ENCODE measurements at places on chromosomes 12 and 14.
A peak's percentile ranks its signal among the peaks of the same experiment; 100 is the strongest.

DNA sequence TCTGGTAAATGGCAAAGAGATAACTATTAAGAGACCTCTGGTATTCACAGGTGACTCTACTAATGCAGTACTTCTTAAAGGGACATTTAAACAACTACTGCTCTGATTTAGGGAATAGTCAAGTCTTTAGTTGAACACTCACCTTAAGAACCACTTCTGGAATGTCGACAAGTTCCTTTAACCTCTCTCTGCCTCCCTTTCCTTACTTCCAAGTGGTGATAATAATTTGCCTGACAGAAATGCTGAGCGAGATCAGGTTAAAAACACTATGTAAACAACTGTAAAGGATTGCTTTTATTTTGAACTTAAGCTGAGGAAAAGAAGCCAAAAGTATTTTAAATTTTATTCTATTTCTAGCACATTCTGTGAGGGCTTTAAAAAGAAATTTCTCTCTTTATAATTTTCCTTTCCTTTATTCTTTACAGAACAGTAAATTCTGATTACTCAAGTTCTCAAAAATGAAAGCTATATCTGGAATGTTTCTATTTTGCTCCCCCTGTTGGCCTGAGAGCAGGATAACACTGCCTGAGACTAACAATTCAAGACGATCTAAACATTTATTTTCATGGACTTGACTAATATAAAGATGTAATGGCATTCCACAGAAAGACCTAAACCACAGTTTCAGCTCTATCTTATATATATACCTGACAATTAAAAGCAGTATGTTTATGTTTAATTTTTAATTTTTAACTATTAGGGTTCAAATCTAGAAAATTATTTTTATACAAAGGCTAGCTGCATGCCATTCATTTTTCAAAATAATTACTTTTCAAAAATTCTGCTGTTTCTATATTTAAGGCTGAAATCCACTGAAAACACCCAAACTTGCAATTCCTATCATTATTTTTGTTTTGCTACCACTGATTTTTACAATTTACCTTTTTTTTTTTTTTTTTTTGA lies 29.2 kb downstream of the ZCCHC8 start:
- DNase-seq: peak; percentile 63

DNA sequence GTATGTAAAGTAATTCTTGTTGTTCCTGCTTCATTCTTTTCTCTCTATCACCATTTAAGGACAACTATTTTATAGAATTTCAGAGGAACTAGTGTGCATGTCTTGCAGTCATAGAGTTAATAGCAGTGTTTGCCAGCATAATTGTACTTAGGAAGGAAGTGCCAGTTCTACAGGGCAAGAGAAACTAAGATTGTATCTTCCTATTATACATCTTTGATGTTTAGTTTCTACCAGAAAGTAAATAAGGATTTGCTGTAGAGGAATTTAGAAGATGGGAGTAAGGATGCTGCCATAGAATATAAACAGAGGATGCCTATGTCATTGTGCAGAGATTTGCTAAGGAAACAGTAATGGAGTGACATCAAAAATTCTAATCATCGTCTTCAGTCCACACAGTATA lies 270.9 kb upstream of the NPAS3 start:
- DNase-seq: no peak

DNA sequence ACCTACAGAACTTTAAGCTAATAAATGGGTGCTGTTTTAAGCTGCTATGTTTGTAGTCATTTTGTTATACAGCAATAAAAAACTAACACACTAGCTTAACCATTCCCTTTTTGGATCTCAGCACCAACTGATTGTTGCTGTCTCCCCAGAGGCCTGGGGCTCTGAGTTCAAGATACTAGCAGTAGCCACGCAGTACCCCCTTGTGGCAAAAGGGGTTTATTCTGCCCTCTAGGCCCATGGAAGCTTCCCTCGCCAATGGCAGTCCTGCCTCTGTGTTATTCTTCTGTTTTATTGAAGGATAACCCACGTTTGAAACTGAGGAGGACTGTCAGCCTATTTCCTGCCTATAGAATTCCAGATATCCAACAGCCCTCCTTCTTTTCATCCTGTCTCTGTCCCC lies 455.3 kb upstream of the ATP2B1 start:
- peak; percentile 13 for DNase-seq

DNA sequence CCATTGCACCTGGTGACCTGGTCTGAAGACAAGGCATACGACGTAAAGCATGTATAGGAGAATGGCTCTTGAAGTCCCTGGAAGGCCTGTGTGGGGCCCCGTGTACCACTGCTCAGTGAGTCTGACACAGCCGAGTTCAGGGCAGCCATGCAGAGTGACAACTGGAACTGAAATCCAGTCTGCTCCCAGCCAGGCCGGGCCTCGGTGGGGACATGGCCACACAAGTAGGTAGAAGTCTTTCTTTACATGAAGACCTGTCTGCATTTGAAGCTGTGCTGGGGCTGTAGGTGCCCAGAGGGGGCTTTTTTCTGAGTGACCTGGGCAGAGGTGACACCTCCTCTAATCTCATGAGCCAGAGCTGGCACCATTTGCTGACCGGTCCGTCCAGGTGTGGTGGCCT lies 35.7 kb downstream of the ADGRD1 start:
- DNase-seq: no peak

GRCh38 chr14:98028162-98028561 lies 1231.0 kb downstream of the VRK1 start:
- no peak for DNase-seq

GRCh38 chr12:82835217-82835616 lies 148.5 kb downstream of the TMTC2 start:
- DNase-seq: no peak

DNA sequence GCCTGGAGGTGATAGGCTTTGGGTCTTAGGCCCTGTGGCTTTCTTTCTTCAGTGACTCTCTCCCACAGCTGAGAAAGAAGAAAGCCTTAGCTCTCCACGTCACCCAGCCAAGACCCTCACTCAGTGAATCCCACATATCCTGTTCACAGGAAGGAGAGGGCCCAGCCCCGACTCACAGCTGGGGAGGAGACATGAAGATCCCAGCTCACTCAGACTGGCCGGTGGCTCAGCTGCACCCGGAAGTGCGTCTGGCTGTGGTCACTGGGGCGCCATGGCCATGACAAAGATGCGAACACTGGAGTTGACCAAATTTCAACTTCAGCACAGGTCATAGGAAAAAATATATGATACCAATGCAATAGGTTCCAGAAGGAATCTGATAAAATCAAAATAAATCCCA lies 14.2 kb downstream of the DLK1 start:
- no peak for DNase-seq

- no peak for DNase-seq
Observed at GRCh38 chr14:37470251-37470650, 124.8 kb downstream of the FOXA1 start.

GRCh38 chr14:65470404-65470880 lies 57.9 kb downstream of the FUT8 start:
- DNase-seq: peak; percentile 26

DNA sequence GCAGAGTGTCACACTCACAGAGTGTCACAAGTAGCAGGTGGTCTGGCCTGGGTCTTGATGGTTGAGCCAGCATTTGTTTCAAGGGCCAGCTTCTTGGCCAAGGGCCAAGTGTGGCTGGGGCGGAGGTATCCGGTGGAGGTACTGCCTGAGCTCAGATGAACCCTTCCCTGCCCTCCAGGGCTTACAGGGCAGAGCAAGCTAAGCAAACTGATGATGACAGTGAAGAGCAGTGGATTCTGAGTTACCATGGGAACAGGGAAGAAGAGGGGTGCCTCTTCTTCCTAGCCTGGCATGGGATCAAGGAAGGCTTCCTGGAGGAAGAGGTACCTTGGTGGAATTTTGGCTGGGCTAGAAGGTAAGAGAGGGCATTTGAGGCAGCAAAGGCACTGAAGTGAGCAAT lies 35.7 kb downstream of the MVK start:
- DNase-seq: no peak

GRCh38 chr12:102215992-102216691 lies 18.5 kb upstream of the PMCH start:
- DNase-seq: no peak

DNA sequence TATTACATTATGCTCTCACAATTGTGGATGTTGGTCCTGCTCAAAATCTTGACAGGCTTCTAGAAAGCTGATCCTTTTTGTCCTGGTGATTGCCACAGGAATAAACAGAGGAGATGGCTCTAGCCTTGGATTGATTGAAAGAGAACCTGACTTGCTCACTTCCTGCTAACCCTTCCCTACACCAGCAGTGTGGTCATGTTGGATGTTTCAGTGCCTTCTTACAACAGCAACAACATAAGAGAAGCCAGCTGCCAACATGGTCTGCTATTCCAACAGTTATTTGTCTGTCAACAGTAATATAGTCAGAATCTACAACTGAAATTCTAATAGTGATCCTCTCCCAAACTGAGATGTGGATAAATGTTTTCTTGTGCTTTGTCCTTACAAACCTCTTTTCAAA lies 311.6 kb upstream of the DIO2 start:
- DNase-seq: no peak

DNA sequence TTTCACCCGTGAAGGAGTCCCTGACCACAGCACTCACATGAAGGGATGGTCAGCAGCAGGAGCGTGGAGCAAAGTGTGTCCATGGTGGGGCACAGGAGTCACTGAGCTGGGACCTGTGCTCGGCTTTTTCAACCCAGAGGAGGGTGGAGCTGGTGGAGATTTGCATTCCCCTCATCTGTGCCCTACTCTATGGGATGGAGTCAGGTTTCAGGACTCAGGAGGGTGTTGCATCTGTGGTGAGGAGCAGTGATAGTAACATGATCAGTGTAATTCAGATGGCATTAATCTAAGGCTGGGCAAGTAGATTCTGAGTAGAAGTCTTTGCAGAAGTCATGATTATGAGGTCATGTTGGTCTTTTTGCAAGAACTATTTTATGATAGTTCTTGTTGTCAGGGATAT lies 511.9 kb downstream of the TMEM121 start:
- no peak for DNase-seq

- no peak for DNase-seq
Observed at GRCh38 chr12:31217356-31218130, 108.4 kb downstream of the SINHCAF start.

- DNase-seq: no peak
Observed at GRCh38 chr14:81093651-81094050, 127.1 kb downstream of the GTF2A1 start.

GRCh38 chr12:2345902-2346301 lies 293.1 kb downstream of the CACNA1C start:
- DNase-seq: no peak

DNA sequence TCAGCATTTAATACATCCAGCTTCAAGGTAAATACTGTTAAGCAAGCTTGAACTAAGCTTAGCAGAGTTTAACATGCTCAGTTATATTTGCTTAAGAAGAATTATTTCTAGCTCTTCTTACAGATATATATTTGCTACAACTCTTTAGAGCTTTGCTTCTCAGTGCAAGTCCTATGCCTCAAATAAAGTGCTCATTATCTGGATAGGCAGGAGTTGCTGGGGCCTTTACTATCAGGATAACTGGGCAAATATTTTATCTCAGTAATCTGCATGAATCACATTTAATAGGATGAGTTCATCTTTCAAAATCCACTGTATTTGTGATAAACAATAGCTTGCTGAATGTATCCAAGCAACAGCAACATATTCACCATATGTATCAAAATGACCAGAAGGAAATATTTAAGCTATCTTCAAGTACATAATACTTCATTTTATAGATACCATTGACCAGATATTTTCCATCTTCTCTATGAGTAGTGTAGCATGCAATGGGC lies 187.6 kb downstream of the NOVA1 start:
- no peak for DNase-seq

- peak; percentile 71 for DNase-seq
Observed at GRCh38 chr14:96497087-96497486, 5.1 kb upstream of the PAPOLA start.

DNA sequence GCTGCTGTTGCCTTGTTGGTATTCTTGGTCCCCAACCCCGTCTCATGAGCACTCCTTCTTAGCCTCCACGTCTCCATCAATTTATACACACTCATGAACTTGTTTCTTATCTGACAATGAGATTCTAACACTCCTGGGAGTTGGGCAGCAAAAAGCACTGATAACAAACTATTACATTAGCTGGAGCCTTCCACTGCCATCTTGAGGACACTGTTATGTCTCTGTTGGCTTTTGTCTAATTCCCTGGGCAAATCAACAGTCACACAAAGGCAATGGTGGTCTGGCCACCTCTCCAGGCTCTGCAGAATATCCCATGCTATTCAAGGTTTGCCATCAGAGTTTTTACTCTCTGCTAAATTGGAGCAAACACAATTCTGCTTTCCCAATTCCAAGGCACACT lies 117.8 kb upstream of the COCH start:
- no peak for DNase-seq

- peak; percentile 93 for DNase-seq
Observed at GRCh38 chr14:70886421-70887206, 20.6 kb upstream of the PCNX1 start.

- no peak for DNase-seq
Observed at GRCh38 chr14:105063056-105063455, 2.2 kb downstream of the GPR132 start.

GRCh38 chr12:91954326-91954725 lies 191.3 kb downstream of the BTG1 start:
- no peak for DNase-seq

DNA sequence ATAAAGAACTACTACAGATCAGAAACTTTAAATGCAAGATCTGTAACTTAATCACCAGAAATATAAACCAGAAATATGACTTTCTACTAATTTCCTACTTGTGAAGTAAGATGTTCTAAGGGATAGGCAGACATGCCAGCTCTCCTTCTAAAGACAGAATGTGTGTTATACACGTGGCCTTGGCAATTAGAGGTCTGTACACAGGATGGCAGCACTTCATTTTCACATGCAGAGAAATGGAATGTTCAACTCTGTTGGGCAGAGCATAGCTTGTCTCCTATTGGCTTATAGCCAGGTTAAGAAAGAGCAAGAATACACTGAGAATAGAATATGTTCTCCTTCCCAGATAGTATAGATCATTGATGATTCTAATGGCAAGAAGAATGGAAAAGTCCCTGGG lies 403.8 kb downstream of the DAD1 start:
- DNase-seq: no peak

- DNase-seq: no peak
Observed at GRCh38 chr14:68634332-68634731, 158.5 kb downstream of the ZFP36L1 start.

DNA sequence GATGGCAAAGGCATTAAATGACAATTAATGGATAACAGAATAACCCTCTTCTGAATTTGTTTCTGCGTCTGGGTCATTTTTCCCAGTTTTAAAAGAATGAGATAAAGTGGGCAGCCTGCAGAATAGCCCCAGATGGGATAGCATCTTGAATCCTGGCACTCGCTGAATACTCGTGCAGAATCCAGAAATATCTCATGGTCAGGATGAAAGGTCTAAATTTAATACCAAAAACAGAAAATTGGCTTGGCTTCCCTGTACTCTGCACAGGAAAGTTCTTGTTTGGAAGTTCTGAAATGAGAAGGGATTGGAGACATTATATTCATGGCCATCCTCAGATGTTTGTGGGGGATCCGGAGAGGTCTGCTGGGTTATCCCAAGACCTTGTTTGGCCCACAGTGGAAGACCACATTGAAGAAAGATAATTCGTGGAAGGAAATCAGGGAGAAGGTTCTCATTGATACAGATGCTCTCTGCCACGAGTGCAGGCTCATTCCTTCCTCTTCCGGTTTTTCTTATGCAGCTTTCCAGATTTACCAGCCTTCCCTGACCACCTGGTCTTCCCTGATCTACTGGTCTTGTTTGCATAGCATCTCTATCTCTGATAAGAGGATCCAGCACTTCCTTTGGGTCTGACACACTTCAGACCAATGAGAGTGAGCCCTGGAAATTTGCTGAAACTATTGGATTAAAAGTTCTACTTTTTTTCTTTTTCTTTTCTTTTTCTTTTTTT lies 6.0 kb upstream of the IFT81 start:
- no peak for DNase-seq

GRCh38 chr14:33556382-33557121 lies 394.3 kb downstream of the EGLN3 start:
- no peak for DNase-seq

Measured in GM12865 (cell line).